ENCODE measurements at places on chromosomes 16 and 17.

GRCh38 chr17:18951941-18952842 is at the start of gene SLC5A10:
Gene SLC5A10, plus strand, starts transcription at chr17:18952165. Its CDS starts 41 bp downstream, at chr17:18952206.
- no peak for DNase-seq

DNA sequence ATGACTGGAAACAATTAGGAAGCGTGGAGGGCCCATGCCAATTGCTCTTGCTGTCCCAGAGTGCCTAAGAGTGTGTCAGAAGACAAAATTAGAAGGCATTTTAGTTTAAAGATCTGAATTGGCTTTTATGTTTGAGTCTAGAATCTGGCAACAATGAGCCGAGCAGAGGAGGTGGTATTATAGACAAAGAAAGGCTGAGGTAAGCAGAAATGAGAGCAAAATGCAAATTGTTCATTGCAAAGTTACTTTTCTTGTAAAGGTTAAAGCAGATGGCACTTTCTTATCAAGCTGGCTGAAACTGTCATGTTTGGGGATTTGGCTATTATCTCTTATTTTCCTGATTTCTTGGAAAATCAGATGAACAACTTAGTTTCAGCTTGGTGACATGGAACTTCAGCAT is 3.3 kb downstream of the MYL4 start:
- DNase-seq: no peak

- no peak for DNase-seq
Observed at GRCh38 chr16:23343643-23344612, 41.8 kb downstream of the SCNN1B start.

DNA sequence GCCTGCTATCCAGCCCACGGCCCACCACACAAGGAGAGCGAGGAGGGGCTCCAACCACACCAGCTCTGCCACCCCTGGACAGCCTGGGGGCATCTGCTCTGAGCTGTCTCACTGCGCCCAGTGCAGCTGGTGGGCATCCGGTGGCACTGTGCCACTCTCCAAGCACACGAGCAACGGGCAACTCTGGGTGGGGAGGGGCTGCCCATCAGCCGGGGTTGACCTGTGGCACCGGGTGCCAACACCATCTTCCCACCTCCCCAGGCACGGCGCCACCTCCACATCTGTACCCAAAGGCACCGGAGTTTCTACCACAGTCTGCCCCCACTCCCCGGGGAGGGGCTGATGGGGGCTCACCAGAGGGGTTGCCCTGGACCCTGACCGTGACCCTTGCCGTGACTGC is 241.8 kb downstream of the RBFOX3 start:
- DNase-seq: no peak

GRCh38 chr16:4968879-4969483 is 10.9 kb downstream of the SEC14L5 start:
- peak; percentile 29 for DNase-seq
